Omental fat pad (tissue), 4 donors: ENCODE measurements at places on chromosomes 11 and 22. TPM values are rescaled to one million over a fixed set of nuclear protein-coding genes. Genes with fewer than 3 reads are reported as not detected.

Gene B3GAT1
- 0.63 TPM for total RNA-seq

DNA sequence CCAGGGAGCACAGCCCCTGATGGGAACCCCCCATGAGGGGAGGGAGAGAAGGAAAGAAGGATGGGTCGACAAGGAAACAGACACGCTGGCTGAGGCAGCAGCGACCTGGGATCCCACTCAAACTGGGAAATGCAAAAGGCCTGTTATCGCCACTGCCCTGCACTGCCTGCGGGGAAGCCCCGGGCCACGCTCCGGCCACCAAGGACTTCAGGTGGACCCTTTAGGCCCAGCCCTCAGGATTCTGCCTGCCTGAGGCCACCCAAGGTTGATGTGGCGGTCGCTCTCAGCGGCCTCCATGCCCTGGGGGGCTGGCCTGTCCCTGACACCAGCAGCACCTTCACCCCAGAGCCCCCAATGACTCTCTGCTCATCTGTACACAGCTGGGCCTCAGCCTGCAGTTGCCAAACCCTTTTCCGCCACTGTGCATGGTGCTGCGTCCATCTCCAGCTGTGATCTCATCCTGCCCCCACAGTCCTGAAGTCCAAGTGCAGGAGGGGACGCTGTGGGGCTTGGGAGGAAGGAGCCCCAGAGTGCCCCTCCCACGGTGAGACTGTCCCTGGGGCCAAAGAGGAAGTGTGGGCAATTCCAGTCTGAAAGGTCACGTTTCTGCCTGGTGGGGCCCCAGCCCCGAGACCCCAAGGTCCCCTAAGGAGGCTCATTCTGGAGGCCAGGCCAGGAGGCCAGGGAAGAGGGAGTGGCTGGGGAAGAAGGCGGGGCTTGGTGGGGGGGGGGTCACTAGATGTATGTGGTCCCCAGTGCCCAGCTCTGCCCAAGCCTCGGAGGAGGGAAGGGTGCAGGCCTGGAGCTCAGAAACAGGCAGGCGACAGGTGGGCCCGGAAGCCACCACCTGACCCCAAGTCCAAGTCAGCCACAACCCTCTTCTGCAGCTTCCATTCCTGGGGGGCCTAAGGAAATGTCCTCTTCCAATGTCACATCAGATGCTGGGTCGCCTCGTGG is 31.6 kb downstream of the OSBPL5 start:
- DNase-seq: no peak

DNA sequence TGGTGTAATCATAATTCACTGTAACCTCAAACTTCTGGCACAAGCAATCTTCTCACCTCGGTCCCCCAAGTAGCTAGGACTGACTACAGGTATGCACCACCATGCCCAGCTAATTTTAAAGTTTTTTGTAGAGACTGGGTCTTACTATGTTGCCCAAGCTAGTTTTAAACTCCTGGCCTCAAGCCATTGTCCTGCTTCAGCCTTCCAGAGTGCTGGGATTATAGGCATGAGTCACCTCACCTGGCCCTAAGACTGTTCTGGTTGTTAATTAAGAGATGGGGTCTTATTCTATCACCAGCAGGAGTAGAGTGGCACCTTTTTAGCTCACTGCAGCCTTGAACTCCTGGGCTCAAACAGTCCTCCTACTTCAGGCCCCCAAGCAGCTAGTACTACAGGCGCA is 52.0 kb upstream of the DEPDC7 start:
- no peak for DNase-seq

- DNase-seq: no peak
Observed at GRCh38 chr11:62555464-62556107, 9.0 kb upstream of the AHNAK start.
